Activated naive CD4-positive, alpha-beta T cell treated with anti-CD3 and anti-CD28 coated beads for 36 hours (primary cell): ENCODE measurements at places on chromosomes 1 and 21.

DNA sequence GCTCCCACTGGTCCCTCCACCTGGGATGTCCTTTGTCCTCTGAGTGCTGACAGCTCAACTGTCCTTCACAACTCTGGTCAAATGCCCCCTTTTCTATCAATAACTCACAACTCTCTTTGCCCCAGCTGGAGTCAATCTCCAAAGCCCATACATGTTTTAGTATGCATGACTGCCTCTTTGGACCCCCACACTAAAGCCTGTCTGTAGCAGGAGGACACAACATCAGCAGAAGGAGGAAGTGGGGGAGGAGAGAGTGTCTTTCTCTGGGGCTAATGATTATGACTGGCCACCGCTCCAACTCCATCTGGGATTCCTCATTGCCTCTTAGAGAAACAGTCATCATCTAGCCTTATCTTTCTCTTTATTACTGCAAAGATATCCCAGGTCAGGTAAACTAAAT lies 186.6 kb upstream of the FGGY start:
- DNase-seq, result no peak

GRCh38 chr1:17141441-17142197 lies 22.4 kb upstream of the PADI2 start:
- DNase-seq, result no peak

GRCh38 chr1:229952670-229953520 lies 114.1 kb upstream of the GALNT2 start:
- DNase-seq, result no peak

GRCh38 chr1:224528900-224529299 lies 87.2 kb upstream of the CNIH3 start:
- no peak for DNase-seq

GRCh38 chr1:41313661-41314131 lies 47.5 kb upstream of the FOXO6 start:
- DNase-seq, result peak; percentile 13

- DNase-seq, result no peak
Observed at GRCh38 chr21:16579538-16579937, 849.8 kb downstream of the USP25 start.

- DNase-seq, result no peak
Observed at GRCh38 chr21:34536311-34536710, 24.3 kb upstream of the KCNE1 start.

DNA sequence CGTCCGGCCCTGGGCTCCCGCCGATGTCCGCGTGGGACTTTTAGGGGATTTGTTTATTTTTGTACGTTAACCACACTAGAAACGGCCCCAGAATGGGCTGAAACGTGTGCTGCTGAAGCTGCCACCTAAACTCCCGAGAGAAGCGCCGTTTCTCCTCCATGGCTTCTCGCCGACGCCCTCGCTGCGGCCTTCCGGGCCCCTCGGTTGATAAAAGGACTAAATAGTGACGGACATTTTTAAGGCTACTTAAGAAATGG lies 678 bp upstream of the PTTG1IP start:
- DNase-seq, result no peak

DNA sequence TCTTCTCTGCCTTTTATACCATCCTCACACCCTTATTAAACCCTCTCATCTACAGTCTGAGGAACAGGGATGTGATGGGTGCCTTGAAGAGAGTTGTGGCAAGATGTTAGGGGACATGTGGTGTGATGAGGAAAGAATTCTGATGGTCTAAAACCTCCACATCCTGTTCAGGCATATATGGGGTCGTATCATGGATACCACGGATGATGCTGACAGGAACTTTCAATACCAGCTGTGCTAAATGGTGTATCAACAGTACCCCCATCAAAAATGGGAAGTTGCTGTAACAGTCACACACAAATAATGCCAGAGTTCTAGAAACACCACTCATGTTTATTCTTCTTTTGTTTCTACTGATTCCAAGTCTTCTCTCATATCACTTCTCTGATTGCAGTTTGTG lies 12.9 kb downstream of the OR2T6 start:
- no peak for DNase-seq

DNA sequence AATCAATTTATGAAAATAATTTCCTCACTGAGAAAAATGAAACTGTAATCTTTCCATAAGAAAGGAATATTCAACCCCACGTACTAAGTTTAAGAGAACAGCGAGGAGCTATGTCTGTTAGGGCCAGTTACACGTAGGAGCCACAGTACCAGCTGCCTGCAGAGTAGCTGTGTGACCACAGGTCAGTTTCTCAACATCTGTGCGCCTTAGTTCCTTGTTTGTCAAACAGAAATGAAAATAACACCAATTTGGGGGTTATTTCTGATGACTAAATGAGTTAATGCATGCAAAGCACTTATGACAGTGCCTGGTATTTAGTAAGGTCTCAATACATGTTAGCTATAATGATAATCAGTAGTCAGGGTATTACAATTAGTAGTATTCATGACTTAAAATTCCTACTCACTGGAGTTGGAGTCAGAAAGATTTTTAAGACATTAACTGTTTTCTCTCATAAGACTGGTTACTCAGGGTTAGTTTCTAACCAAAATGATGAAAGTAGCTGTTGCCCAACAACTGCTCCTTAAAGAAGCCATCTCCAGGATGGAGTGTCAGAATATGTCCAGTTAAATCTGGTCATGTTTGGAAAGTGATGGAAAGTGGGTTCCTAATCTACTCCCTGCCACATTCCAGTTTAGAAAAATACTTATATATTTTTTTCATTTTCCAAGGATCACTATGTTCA lies 85.8 kb upstream of the ZNF648 start:
- DNase-seq, result no peak

DNA sequence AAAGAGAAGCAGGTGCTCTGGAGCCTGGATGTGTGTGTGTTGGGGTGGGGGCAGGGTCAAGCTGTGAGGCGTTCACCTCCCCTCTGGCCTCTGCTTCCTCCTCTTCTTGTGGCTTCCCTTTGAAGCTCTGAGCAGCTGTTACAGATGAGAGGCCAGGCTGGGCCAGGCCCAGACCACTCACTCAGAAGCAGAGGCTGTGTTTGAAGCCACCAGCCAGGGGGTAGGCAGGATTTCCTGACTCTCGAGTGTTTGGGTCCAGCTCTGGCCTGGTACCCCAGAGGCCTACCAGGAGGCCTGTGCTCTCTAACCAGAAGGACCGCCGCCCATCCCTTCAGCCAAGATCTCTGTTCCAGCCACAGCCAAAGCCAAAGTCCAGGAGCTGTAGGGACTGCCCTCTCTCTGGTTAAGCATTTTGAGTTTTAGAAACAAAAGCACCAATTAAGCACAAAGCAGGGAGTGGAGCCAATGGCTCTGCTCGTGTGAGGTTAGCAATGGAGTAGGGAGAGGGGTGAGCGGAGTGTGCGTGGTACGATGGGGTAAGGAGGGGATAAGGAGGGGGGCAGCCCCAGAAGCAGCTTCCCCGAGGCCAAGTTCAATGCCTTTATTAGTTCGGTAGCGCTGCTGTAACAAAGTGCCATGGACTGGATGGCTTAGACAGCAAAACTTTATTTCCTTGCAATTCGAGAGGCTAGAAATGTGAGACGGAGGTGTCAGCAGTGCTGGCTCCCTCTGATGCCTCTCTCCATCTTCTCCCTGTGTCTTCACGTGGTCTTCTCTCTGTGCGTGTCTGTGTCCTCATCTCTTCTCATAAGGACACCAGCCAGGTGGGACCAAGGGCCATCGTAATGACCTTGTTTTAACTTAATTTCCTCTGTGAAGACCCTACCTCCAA lies 20.5 kb downstream of the RCSD1 start:
- peak; percentile 39 for DNase-seq

- DNase-seq, result no peak
Observed at GRCh38 chr1:44642925-44643324, 31.4 kb downstream of the TMEM53 start.

DNA sequence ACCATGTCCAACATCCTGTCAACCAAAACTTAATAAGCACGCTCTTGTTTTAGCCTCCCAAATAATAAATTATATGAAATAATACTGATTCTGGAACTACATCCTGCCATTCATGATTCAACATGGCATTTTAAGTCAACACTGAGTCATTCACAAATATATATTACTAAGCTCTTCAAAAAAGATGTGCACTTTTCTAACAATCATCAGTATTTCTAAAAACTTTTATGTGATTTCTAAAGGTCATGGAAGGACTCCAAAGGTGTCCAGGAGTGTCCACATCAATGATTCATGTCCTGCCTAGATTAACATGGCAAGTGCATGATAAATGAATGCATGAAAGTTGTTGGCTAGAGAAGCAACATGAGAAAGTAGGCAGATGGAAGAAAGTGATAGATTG lies 51.6 kb downstream of the NEGR1 start:
- no peak for DNase-seq

- no peak for DNase-seq
Observed at GRCh38 chr1:203473281-203473680, 2.3 kb upstream of the PRELP start.

DNA sequence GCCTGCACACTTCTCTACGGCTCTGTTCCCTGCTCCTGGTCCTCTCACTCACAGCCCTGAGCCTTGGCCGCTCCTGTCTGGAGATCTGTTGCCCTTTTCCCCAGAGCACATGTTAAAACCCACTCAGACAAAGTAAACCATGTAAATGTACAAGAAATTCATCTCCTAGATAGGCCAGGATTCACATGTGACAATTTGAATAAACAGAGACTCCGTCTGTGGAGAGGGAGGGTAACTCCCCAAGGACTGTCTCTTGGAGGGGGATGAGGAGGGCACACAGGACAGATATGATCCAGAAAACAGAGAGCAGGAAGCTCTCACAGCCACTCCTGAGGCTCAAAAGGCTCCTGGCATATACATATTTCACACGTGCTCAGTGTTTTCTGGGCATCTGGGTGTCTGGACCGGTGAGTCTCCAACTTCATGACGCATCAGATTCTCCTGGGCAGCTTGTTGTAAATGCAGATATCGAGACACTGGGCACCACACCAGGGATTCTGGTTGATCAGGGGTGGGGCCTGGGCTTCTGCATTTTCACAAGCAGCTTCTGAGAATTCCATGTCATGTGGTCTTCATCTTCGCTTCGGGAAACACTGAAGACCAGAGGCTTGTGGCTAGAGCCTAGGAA lies 6.4 kb upstream of the KAZN start:
- no peak for DNase-seq

DNA sequence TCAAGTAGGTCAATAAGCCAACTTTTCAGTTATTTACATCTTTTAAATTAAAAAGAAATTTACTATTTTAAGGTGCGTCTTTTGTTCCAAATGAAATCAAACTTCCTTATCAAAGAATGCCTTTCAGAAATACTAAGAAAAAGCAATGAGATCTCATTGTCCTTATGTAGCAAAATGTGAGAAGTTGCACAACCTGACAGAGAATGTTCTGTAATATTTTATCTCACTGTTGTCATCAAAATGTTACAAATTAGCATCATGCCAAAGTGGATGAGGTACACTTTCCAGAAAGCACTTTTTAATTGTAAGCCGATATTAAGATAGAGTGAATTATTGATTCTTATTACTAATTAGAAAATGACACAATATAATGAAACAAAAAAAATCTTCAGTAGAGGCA lies 50.4 kb downstream of the KCNT2 start:
- no peak for DNase-seq

DNA sequence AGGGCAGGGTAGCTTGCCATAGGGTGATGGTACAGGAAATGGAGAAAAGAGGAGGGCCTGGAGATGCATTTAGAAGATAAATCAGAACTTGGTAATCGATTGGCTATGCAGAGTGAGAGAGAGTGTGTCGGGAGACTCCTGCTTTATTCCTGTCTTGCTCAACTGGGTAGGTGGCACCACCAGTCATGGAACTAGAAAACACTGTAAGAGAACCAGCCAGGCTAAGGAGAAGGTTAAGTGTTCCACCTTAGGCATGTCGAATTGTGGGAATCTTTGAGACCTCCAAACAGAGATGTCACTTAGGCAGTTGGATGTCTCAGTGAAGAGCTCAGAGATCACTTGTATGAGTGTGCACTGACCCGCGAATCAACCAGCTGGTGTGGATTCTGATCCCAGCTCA lies 28.7 kb upstream of the RD3 start:
- peak; percentile 18 for DNase-seq

DNA sequence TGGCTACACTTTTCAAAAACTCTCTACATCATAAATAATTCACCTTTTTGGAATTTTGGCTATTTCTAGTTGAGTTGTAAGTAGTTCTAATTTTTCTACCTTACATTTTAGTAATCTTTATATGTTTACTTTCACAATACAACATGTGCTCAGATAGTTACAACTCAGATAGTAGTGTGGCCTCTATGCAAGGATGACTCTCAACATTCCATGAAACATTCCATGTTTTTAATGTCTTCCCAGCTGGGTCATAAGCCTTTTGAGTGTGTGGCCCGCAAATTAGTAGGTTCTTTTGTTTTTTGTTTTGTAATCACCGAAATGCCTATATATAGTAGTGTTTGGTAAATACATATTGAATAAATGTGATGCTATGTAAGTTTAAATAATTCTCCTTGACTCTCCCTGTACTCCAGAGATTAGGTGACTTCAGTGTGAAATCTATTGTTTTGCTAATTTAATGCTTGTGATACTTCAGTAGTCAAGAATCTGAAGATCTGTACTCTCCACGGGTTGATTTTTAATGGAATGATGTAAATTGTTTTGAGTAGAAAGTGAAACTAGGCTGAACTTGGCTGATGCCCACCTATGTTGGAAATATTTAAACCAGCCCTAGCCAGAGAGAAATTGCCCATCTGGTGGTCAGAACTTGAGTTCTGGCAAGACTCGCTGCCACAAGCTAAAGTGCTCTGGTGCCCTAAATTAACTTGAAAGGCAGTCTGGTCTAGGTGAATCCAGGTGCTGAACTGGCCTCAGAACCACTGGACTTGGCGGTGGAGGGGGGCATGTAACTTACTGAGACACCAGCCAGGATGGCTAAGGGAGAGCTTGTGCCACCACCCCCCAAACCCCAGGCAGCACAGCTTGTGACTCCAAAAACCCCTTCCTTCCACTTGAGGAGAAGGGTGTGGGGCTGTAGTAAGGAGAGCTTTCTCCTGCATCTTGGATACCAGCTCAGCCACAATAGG lies 165.6 kb downstream of the USP25 start:
- no peak for DNase-seq

GRCh38 chr1:230273141-230273710 lies 152.9 kb downstream of the PGBD5 start:
- DNase-seq, result no peak

DNA sequence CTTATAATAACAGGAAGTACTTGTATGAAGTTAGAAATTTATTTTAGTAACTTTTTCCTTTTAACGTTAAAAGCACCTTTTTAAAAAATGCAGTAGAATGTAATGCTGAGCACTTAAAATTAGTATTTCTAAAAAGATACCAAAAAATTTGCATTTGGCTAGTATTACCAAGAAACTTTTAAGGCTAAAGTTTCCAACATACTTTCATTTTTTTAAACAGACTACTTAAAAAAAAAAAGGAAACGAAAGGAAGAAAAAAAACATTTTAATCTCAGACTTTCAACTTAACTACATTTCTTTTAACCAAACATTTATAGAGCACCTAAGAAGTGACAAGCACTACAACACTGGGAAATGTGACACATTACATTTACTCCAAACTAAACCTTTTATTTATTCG lies 2.8 kb downstream of the ARID4B start:
- no peak for DNase-seq

- DNase-seq, result no peak
Observed at GRCh38 chr1:236724506-236724905, 38.2 kb downstream of the ACTN2 start.
